Smooth muscle cell of the umbilical artery (primary cell): ENCODE measurements at places on chromosomes 6 and 20. TPM values are rescaled to one million over a fixed set of nuclear protein-coding genes. Genes with fewer than 3 reads are reported as not detected.

TAAR1 gene
- not detected in 2 replicates for total RNA-seq

PYGB gene
- 63.8 and 121 TPM in 2 replicates for total RNA-seq

LY6G6F gene
- total RNA-seq: not detected in 2 replicates

TGM2 gene
- total RNA-seq: 1,934 and 2,042 TPM in 2 replicates

CYP24A1 gene
- 0.32 TPM in 1 of 2 replicates, not detected in the other for total RNA-seq

DNAAF9 gene
- 18.4 and 33.4 TPM in 2 replicates for total RNA-seq

SRMS gene
- not detected in 2 replicates for total RNA-seq

HTR1B gene
- under 0.01 and 2.7 TPM in 2 replicates for total RNA-seq

SUMO4 gene
- total RNA-seq: 2.1 and 3.2 TPM in 2 replicates

DDO gene
- total RNA-seq: under 0.01 and 0.23 TPM in 2 replicates

NKX2-2 gene
- total RNA-seq: not detected in 2 replicates

PRR3 gene
- total RNA-seq: 4.5 and 6.2 TPM in 2 replicates
